ENCODE measurements at places on chromosomes 4 and X.

GRCh38 chr4:878796-879728 is 53.1 kb downstream of the GAK start:
- no peak for DNase-seq

DNA sequence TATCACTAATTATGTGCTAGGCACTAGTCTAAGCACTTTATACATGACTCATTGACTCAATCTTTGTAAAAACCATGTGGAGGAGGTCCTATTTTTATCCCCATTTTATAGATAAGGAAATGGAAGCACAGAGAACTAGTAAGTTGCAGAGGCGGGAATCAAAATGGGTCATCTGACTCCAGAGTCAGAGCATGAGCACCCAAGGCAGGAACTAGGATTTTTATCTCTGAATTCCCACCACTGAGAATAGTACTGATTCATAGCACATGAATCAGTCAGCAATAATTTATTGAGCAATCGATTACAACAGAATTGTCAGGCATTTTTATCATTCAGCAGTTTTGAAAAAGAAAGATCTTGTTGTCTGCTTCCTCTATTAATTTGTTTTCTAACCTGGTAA is 19.3 kb downstream of the SCARB2 start:
- no peak for DNase-seq

DNA sequence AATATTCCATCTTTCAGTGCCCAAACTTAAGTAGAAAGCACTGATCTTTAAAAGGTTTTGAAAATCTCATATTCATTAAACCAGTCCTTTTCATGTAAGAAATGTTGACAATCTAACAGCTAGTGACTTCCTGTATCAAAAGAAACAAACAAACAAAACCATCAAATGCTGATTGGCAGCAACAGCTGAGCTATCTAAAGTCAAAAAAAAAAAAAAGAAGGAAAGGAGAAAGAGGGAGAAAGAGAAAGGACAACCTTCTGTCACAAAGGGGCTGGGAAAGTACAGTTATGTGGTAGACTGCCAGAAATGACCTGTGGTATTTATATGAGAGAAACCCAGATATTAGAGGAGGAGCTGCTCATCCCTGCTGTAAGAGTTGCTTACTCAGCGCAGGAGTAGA is 614.6 kb upstream of the SMIM31 start:
- DNase-seq, result no peak

- no peak for DNase-seq
Observed at GRCh38 chr4:47561331-47561730, 76.3 kb downstream of the ATP10D start.

GRCh38 chr4:174218127-174218790 is 65.2 kb downstream of the FBXO8 start:
- DNase-seq, result no peak

DNA sequence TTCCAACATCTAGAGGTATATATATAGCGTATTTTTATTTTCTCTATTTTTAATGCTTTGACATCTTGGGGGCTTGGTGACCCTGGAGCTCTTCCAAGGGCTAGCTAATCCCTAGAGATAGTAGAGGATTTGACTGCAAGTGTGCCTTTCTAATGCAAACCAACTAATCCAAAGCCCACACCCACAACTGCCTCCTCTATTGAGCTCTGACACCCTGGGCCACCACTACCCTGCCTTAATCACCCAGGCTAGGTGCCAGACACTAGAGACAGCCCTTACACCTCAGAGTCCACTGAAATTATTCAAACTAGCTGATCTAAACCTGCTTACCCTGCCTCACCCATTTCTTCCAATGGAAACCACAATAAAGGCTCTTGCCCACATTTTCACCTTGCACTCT is 69.6 kb upstream of the ATXN3L start:
- DNase-seq, result no peak

DNA sequence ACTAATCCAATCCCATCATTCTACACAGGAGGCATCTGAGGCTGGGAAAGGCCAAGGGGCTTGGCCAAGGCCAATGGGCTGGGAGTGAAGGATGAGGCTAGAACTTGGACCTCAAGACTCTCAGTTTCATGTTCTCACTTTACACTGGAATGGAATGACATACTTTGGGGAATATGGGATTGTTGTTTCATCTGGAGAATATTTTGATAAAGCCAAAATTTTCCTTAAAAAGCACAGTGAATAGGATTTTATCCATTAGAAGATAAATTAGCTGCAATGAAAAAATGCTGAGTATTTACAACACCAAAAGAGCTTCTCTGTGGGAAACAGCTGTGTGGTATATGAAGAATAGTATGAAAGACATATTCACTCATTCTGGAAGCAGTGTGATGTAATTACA is 29.3 kb downstream of the SMIM20 start:
- no peak for DNase-seq
